ENCODE measurements at places on chromosomes 5 and 9.

- no peak for DNase-seq
Observed at GRCh38 chr5:6827526-6828219, 114.4 kb downstream of the TENT4A start.

- DNase-seq = no peak
Observed at GRCh38 chr9:104993291-104993963, 65.5 kb upstream of the ABCA1 start.

DNA sequence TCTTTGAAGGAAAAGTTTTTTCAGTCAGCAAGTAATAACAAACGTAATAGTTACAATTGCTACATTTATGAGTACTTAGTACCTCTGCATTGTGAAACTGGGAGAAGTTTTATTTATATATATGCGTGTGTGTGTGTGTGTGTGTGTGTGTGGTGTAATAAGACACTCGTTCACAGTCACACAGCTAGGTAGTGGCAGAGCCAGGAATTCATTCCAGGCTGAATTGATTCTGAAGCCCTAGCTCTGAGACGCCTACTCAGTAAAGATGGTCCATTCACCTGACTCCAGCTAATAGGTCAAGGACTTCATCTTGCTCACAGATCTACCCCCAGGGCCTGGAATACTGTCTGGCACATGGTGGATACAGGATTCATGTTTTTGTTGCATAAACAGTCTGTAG is 13.6 kb upstream of the CAST start:
- DNase-seq = no peak

- DNase-seq = no peak
Observed at GRCh38 chr5:94240993-94241651, 377.3 kb downstream of the KIAA0825 start.

DNA sequence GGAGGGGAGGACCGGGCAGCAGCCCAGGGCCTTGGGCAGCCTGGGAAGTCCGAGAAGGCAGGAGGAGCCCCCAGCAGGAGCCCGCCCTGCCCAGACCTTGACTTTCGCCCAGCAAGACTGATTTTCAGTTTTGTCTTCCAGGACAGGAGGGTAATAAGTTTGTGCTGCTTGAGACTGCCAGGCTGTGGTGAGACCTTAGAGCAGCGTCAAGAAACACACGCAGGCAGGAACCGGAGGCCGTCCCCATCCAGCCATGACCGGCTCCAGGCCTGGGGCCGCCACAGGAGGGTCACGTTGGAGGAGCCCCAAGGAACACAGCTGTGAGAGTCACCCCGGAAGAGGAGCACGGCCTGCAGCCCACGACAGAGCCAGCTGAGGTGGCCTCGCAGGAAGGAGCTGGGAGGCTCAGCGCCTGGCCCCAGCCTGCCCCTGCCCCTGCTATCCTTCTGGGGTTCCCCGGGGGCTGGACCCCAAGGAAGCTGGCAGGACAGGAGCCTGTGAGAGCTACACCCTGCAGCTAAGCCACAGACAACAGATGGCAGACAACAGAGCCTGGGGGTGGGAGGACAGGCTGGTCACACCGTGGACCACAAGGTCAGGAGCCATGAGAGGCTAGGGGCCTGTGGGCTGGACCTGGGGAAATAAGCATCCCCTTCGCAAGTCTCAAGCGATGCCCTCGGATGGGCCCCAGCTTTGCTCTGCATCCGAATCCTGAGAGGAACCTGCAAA is 126.0 kb upstream of the FAM120A start:
- DNase-seq = no peak

DNA sequence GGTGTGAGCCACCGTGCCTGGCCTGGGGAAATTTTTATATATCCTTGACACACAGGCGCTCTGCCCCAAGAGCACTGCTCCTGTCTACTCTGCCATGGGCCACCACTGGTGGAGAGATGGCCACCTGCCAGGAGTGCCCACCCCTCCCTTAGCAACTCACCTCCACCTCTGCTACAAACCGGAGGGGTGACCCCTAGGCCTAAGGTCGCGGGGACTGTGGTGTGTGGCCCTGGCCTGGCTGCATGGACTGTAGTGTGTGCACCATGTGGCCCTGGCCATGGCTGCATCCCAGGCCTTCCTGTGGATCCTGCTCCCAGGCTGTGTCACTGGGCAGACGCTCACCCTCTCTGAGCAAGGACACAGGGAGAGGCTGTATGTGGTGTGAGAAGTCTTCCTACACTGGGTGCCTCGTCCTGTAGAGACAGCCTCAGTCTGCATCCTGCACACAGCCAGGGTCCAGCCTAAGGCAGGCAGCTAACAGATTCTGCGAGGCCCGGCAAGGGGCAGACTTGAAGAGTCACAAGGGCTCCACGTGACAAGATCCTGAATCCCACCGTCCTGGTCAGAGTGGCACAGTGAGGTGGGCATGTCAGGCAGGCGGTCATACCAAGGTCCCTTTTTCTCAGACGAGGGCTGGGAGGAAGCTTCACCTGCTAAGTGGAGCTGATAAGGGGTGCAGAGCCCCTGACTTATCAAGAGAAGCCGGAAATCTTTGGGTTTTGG is 10.3 kb downstream of the NINJ1 start:
- no peak for DNase-seq

GRCh38 chr9:108244686-108245085 is 611.1 kb downstream of the ACTL7B start:
- no peak for DNase-seq

DNA sequence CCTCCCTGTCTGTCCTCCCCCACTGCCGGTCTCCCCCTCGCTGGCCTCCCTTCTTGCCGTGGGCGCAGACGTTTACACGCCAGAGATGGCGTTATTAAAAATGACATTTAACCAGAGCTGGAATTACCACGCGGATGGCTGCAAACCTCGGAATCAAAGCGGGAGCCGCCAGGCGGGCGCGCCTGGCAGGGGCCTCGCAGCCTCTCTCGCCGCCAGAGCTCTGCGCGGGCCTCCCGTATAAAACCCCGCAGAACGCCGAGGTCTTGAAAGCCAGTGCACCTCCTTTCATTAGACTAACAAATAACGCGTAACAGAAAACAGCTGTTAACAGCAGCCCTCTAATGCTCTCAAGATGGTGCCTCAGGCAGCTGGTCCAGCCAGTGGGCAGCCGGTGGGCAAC is 10.2 kb downstream of the PRRX2 start:
- DNase-seq = no peak

DNA sequence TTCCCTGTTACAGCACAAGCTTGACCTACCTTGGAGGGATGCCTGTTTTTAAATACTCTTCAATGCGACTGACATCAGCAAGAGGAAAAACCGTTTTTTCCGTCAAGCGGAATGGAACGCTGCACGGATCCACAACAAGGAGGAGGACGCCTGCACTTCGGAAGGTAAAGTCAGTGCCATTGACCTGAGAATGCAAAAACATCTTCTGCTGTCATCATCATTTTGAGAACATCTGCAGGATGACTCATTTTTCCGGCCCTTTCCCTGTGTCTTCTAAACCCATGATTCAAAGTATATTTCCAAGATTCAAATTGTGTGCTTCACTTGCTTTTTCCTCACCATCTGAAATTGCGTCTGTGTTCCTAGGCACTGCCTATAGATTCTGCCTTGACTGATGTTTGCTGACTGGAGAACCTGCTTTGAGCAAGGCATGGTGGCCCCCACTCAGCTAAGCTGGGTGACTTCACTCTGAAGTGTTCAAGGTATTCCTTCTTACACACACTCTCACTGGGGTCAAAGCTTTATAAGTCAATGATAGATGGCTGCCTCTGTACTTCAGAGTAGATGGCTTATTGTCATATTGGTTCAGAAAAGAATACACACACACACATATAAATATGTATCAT is 78.1 kb downstream of the CEMIP2 start:
- DNase-seq = no peak

- DNase-seq = no peak
Observed at GRCh38 chr5:150789450-150789849, 10.9 kb downstream of the SMIM3 start.
